ENCODE measurements at places on chromosomes 7 and 10.

GRCh38 chr7:139655305-139655704 lies 122.5 kb downstream of the HIPK2 start:
- DNase-seq, result no peak

DNA sequence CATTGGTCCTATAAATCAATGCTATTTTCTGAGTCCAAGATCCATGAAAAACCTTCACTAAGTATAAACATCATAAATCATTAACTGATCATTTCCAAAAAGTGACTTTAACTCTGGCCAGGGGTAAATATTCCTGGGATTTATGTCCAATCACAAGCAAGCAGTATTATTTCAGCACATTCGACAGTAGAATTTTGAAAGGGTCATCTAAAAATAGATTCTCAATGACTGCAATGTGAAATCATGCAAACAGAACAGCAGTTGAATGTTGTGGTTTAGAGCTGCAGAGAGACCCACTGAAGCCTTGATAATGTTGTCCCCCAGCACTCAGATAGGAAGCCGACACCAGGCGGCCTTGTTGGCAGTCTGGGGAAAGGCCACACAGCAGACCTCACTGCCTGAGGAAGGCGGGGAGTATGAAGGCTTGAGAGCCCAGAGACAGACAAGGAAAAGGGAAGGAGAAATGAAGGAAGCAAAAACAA lies 38.1 kb downstream of the FAM107B start:
- DNase-seq, result no peak

- DNase-seq, result no peak
Observed at GRCh38 chr10:121337427-121337826, 260.8 kb downstream of the FGFR2 start.

DNA sequence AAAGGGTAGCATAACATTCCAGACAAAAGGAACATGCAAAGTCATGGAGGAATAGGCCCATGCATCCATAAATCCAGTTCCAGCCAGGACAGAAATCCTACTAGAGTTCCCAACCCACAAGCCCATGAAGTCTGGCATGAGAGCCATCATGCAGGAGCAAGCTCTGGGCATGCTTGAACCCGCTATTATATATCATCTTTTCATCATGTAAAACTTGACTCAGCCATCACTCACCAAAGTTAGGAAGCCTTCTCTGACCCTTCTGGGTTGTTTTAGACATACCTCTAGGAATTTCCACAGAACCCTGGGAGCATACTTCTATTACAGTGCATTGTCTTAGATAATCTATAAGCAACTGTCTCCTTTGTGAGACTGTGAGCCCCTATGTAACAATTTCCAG lies 293.0 kb upstream of the NPSR1 start:
- no peak for DNase-seq

GRCh38 chr7:25752967-25753791 lies 398.8 kb upstream of the NFE2L3 start:
- no peak for DNase-seq

DNA sequence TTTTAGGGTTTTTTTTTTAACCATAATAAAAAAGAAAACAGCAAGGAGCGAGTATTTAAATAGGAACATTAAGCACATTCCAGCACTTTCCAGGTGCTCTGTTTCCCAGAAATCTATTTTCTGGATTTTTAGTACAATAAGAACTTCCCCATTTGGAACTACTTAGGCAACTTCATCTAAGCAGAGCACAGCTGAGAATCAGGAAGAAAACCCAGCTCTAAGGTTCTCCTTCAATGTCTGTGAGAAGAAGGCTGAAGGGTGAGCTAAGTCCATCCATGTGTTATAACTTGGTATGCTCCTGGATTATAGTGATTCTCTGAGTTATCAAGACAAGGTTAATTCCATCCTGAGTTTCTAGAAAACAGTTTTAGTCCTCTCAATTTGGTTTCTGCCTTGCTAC lies 181.9 kb downstream of the CYP26A1 start:
- DNase-seq, result no peak

DNA sequence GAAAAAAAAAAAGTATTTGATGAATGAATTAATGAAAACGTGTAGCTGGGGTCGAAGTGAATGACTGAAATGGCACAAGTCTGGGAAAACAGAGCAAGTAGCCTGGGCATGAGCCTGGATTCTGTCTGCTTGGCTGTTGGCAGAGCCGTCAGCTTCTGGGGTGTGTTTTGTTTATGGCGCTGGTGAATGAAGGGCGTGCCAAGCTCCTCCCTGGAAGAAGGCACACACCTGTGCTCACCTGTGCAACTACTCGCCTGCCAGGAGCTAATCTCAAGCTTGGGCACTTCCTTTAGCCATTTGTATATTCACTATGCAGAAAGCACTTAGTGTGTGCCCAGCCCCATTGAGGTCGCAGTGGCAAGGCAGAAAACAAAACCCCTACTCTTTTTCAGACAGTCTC lies 74.1 kb downstream of the GTF2IRD1 start:
- DNase-seq, result no peak

GRCh38 chr10:118981946-118982345 lies 47.6 kb upstream of the NANOS1 start:
- DNase-seq, result no peak

GRCh38 chr7:14837216-14837615 lies 65.3 kb downstream of the DGKB start:
- no peak for DNase-seq

DNA sequence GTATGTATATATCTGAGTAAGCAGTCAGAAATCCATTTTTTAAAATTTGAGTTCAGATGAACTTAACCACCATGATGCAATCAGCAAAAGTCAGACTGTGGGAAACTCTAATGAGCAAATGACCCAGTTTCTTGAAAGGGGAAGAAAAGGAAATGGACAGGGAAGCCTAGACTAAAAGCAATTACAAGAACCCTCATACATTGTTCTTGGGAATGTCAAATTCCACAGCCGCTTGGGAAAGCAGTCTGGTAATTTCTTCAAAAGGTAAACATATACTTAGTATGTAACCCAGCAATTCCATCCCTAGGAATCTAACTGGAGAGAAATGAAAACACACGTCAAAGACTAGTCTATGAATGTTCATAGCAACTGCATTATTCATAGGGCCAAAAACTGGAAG lies 16.4 kb upstream of the FOXK1 start:
- no peak for DNase-seq

DNA sequence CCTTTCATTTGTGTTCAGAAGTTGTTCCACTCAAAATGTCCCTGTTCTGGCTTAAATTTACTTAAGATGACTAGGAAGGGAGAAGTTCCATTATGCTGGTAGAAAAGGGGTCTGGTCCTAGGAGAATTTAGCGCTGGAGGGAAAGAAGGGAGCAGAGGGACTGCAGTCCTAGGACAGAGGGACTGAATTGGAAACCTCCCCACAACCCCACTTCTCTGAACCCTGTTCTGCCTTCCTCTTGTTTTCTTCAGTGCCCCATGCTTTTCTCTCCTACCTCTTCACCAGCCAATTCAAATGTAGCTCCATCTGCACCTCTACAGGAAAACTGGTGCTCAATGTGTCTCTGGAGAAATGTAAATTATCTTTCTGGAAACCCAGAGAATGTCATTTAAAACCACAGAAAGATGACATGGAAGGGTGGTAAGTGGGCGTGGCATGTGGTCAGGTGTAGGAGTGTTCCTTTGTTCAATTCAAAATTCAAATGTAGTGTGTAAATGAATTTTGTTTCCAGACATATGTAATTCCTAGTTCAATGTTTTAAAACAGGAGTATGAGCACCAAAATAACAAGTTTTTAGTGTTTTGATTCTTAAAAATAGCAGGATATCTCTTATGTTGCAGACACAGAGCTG lies 24.0 kb upstream of the RHOBTB1 start:
- DNase-seq, result no peak

DNA sequence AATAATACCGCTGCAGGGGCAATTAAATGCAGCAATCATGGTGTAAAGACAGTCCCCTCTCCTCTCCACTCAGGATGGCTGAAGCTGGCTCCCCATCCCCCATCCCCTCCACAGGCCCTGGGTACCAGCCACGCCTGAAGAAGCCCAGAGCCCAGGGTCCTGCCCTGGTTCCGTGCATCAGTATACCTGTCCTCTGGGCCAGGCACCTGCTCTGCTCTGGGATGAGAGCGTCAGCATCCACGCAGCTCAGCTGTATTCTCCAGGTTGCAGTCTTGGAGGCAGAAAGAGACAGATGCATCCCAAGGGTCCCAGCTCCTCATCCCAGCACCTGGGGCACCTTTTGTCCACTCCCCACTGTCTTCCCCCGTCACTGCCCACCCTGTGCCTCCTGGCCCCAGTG lies 233.8 kb downstream of the TCERG1L start:
- DNase-seq, result no peak

DNA sequence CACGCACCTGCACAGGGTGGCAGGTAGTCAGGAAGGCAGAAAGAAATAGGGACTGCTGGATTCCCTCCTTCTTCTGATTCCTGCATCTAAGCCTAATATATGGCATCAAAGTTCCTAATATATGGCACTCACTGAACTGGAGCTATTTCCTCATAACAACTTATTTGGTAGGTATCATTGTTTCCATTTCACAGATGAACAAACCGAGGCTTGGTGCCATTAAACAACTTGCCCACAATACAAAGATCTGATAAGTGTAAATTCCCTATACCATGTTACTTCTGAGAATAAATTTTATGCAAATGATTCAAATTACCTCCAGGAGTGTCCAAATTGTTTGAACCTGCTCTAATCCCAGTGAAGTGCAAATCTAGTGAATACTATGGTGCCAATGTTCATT lies 2.1 kb upstream of the FAM171A1 start:
- DNase-seq, result no peak

DNA sequence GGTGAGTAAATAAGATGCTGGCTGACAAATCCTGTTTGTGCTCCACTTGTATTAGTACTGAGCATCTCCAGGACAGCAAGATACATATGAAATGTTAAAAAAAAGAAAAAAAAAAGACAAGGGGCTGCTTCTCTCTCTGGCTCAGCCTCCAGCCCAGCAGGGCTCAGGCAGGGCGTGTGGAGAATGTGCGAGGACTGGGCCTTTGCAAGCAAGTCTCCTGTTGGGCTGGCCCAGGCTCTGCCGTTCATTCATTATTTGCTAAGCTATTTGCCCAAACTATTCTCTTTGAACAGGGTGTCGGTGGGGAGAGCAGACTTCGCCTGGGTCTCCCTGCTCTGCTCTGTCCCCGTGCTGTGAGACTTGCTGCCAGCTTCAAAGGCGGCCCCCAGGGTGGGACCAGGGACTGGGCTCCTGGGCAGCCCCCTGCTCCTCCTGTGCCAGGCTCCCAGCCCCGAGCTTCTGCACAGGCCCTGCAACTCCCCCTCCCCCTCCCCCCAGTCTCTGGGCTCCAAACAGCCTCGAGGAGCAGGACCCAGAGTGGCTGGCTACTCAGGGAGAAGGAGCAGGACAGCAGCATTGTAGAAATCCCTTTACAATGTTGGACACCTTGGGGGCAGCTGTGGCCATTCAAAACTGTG lies 25.6 kb upstream of the MGMT start:
- no peak for DNase-seq

- no peak for DNase-seq
Observed at GRCh38 chr7:461453-462172, 58.0 kb downstream of the PDGFA start.

- no peak for DNase-seq
Observed at GRCh38 chr7:121447243-121447910, 51.3 kb upstream of the FAM3C start.

DNA sequence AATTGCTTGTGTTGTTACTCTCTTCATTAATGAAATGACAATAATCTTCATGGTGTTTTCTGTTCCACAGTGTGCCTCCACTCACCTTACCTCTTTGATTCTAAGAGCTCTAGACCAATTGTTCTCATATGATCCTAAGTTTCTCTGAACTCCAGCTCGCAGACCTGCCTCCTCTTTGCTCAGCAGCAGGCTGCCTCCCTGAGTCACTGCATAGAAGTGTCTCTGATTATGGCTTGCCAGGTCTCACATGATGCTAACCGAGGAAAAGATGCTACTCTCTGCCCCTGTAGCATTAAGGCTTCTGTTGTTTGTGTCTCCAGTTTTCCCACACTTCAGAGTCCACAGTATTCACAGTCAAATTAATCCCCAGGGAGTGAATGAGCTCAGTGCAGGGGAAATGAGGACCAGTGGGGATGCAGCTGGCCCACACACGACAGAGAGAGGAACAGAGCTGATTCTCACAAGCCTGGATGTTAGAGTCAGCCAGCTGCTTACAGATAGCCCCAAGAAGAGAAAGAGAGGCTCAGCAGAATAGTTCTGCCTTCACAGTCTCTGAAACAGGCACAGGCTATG lies 145.9 kb upstream of the EGR2 start:
- no peak for DNase-seq

GRCh38 chr10:86603256-86603655 lies 51.1 kb upstream of the OPN4 start:
- DNase-seq, result no peak

DNA sequence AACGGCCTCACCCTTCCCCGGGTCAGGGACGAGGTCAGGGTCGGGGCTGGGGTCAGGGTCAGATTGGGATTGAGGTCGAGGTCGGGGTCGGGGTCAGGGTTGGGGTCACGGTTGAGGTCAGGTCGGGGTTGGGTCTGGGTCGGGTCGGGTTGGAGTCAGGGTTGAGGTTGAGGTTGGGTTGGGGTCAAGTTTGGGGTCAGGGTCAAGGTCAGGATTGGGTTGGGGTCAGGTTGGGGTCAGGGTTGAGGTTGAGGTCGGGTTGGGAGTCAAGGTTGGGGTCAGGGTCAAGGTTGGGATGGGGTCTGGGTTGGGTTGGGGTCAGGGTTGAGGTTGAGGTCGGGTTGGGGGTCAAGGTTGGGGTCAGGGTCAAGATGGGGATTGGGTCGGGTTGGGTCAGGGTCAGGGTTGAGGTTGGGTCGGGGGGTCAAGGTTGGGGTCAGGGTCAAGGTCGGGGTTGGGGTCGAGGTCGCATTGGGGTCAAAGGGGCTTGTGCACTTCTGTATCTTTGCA lies 131.4 kb downstream of the VIPR2 start:
- DNase-seq, result no peak

DNA sequence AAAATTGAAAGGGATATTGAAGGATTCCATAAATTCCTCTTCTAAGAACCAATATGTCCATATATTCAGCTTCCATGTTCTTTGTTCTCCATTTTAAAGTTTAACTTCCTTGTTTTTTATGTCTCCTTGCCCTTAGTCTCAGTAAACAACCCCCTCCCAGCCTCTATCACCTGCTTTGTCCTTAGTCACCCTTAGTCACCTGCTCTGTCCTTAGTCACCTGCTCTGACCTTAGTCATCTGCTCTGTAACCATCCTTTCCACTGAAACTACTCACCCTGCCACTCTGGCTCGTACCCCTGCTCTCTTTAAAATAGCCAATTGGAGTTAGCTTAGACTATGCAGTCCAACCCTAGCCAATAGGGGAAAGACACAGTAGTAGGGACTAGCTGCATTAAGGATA lies 136.2 kb upstream of the TMEM106B start:
- DNase-seq, result no peak

Measured in NCI-H2081 treated with DMSO at 0.1 percent for 48 hours (cell line).